ENCODE measurements at places on chromosomes 4 and X. TPM values are rescaled to one million over a fixed set of nuclear protein-coding genes. Genes with fewer than 3 reads are reported as not detected.

Gene DMP1
- total RNA-seq: not detected

Gene AKAP4
- not detected for total RNA-seq

Gene DUSP9
- total RNA-seq: not detected

Gene PASD1
- total RNA-seq: not detected

Gene FAM156A
- 14.4 TPM for total RNA-seq

Gene PCDH10
- 0.12 TPM for total RNA-seq

Gene CSAG1
- total RNA-seq: not detected

Gene SRPX2
- total RNA-seq: 70.9 TPM

Gene FAM184B
- total RNA-seq: not detected

Gene MAP7D2
- total RNA-seq: not detected

Gene PRICKLE3
- 3.0 TPM for total RNA-seq

Gene ETNPPL
- total RNA-seq: not detected

Gene ENPP6
- not detected for total RNA-seq

Gene TLR10
- total RNA-seq: not detected

Gene WFS1
- total RNA-seq: 22.7 TPM

Gene GPC4
- 3.6 TPM for total RNA-seq

Gene AR
- total RNA-seq: 2.7 TPM

Gene SCLT1
- total RNA-seq: 9.2 TPM

Gene ITIH6
- not detected for total RNA-seq

Gene SLC25A14
- 5.7 TPM for total RNA-seq

Gene TIGD4
- 0.08 TPM for total RNA-seq

Gene FRMPD3
- not detected for total RNA-seq

Gene RXFP1
- total RNA-seq: 4.6 TPM

Gene SCD5
- 16.0 TPM for total RNA-seq

Gene HMGN5
- not detected for total RNA-seq

Gene SH3RF1
- 19.5 TPM for total RNA-seq

Gene IL2
- not detected for total RNA-seq

Gene HSD17B13
- total RNA-seq: 0.12 TPM

Gene DUSP21
- not detected for total RNA-seq

Gene RAB33A
- 1.8 TPM for total RNA-seq
